ENCODE measurements at places on chromosomes 16 and 17. TPM values are rescaled to one million over a fixed set of nuclear protein-coding genes. Genes with fewer than 3 reads are reported as not detected.

GRCh38 chr17:37506678-37507077, 17.0 kb downstream of the DUSP14 start:
- H3K4me1 ChIP-seq, result peaks cover 11% of the 10 kb centered on the region
- H3K4me3 ChIP-seq, result no peak overlapping the region
- H3K36me3 ChIP-seq, result no peaks in the 10 kb centered on the region
- no peak overlapping the region for H3K27ac ChIP-seq

DNA sequence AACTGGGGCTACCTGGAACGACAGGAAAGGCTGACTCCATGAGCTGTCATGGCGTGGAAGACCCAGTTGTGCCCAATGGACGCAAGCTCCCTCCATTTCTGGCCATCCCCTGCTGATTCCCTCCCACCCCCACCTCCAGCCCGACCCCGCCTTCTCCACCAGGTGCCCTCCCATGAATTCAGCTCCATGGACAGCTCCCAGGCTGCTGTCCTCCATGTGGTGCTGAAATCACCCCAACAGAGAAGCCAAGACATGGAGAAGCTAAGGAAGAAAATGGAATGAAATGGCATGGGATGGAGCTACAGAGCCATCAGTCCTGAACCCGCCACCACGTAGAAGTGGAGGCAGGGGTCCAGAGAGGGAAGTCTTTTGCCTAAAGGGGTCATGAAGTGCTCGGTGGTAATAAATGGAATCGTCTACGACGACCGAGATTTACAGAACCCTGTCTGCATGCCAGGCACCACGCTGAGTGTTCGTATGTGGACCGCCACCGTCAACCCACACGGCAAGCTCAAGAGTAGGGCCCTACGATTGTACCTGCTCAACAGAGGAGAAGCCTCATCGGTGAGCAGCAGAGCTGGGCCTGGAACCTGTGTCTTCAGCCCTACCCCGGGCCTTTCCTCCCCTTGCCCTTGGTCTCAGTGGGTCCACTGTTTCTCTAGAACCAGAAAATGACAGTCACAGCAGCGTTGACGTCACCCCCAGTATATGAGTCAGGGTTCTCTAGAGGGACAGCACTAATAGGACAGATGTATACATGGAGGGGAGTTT, 9.3 kb upstream of the ZC3H18 start:
- H3K27me3 ChIP-seq, result peaks cover 4% of the 10 kb centered on the region
- H3K4me1 ChIP-seq, result peaks cover 36% of the 10 kb centered on the region
- H3K36me3 ChIP-seq, result no peaks in the 10 kb centered on the region
- DNase-seq, result no peak
- no peak overlapping the region for H3K27ac ChIP-seq
- no peak overlapping the region for H3K4me3 ChIP-seq

DNA sequence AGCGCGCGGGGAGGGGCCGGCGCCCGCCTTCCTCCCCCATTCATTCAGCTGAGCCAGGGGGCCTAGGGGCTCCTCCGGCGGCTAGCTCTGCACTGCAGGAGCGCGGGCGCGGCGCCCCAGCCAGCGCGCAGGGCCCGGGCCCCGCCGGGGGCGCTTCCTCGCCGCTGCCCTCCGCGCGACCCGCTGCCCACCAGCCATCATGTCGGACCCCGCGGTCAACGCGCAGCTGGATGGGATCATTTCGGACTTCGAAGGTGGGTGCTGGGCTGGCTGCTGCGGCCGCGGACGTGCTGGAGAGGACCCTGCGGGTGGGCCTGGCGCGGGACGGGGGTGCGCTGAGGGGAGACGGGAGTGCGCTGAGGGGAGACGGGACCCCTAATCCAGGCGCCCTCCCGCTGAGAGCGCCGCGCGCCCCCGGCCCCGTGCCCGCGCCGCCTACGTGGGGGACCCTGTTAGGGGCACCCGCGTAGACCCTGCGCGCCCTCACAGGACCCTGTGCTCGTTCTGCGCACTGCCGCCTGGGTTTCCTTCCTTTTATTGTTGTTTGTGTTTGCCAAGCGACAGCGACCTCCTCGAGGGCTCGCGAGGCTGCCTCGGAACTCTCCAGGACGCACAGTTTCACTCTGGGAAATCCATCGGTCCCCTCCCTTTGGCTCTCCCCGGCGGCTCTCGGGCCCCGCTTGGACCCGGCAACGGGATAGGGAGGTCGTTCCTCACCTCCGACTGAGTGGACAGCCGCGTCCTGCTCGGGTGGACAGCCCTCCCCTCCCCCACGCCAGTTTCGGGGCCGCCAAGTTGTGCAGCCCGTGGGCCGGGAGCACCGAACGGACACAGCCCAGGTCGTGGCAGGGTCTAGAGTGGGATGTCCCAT, 232.8 kb downstream of the SEC14L1 start:
- H3K27ac ChIP-seq, result peak overlapping the region; percentile 89
- DNase-seq, result peak; percentile 52
- H3K36me3 ChIP-seq, result no peaks in the 10 kb centered on the region
- peak overlapping the region; percentile 99 for H3K4me3 ChIP-seq

GRCh38 chr16:72905581-72905980, 142.3 kb downstream of the ZFHX3 start:
- no peaks in the 10 kb centered on the region for H3K4me1 ChIP-seq
- no peak overlapping the region for H3K4me3 ChIP-seq
- H3K36me3 ChIP-seq, result peaks cover 3% of the 10 kb centered on the region
- DNase-seq, result no peak

- DNase-seq, result peak; percentile 56
- peaks cover 30% of the 10 kb centered on the region for H3K27me3 ChIP-seq
- H3K4me3 ChIP-seq, result peak overlapping the region; percentile 43
- peak overlapping the region; percentile 88 for H3K27ac ChIP-seq
These were observed 5.0 kb upstream of the CCDC57 start for GRCh38 chr17:82217530-82218204.

DNA sequence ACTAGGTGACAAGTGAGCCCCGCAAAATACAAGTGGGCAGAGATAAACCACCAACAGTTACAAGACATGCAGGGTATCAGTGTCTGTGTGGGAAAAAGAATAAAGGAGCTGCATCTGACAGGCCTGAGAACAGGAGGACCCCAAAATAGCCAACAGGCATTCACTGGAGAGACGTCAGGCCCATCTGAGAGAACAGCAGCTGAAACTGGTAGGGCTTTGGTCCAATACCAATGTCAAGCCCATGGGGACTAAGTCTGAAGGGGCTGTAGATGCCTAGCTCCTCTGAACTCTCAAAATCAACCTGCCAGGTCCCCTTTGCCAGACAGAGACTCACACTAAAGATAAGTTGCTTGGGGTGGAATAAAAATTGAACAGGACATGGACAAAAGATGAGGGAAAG, 30.5 kb upstream of the TANC2 start:
- peaks cover 15% of the 10 kb centered on the region for H3K27me3 ChIP-seq
- DNase-seq, result no peak
- H3K27ac ChIP-seq, result no peak overlapping the region
- H3K4me3 ChIP-seq, result no peak overlapping the region
- no peaks in the 10 kb centered on the region for H3K36me3 ChIP-seq
- no peaks in the 10 kb centered on the region for H3K4me1 ChIP-seq

DNA sequence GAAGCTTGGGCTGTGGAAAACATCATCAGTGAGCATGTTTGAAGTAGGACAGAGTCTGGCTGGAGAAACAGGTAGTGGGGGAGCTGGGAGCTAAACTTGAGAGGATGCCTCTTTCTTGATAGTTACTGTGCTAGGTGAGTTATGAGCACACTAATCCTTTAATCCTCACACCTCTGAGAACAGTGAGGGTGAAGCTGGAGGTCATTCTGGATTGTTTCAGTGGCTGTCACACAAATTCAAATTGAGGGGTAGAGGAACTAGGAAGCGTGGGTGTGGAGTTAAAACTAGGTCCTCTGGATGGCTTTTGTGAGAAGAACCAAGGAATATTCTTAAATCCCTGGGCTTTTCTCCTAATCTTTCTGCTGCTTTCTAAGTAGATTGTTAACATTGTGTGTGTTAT, 3.3 kb downstream of the AKAP1 start:
- no peak for DNase-seq
- no peaks in the 10 kb centered on the region for H3K36me3 ChIP-seq
- H3K4me1 ChIP-seq, result peaks cover 16% of the 10 kb centered on the region
- H3K27me3 ChIP-seq, result no peaks in the 10 kb centered on the region

- no peak for DNase-seq
- H3K4me1 ChIP-seq, result no peaks in the 10 kb centered on the region
- H3K36me3 ChIP-seq, result no peaks in the 10 kb centered on the region
- H3K4me3 ChIP-seq, result no peak overlapping the region
- peaks cover 2% of the 10 kb centered on the region for H3K27me3 ChIP-seq
- no peak overlapping the region for H3K27ac ChIP-seq
These were observed 109.4 kb upstream of the AXIN2 start for GRCh38 chr17:65670667-65671371.

DNA sequence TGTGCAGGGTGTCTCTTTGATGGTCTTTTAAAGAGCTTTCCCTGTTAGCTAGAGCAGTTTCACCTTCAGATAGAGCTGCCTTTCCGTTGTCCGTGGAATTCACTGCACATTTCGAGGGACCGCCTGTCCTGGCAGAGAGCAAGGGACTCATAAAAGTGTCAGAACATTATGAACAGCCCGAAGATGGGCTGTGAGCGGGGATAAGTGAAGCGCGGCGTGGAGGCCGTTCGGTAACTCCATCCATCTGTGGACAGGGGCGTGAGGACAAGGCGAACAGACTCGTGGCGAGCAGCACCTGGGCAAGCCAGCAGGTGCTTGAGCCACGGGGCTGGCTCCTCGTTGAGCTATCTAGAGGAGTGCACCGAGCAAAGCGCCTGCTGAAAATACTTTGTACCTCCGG, 371.2 kb downstream of the MAF start:
- H3K4me1 ChIP-seq, result no peaks in the 10 kb centered on the region
- H3K4me3 ChIP-seq, result no peak overlapping the region
- no peaks in the 10 kb centered on the region for H3K36me3 ChIP-seq
- peaks cover 4% of the 10 kb centered on the region for H3K27me3 ChIP-seq
- H3K27ac ChIP-seq, result no peak overlapping the region

- peaks cover 2% of the 10 kb centered on the region for H3K27me3 ChIP-seq
- H3K4me3 ChIP-seq, result no peak overlapping the region
- no peaks in the 10 kb centered on the region for H3K4me1 ChIP-seq
- DNase-seq, result no peak
- H3K36me3 ChIP-seq, result no peaks in the 10 kb centered on the region
These were observed 337.0 kb downstream of the UTP18 start for GRCh38 chr17:51597345-51597744.

GRCh38 chr17:63275318-63275970, 170.7 kb downstream of the CYB561 start:
- no peaks in the 10 kb centered on the region for H3K27me3 ChIP-seq
- peaks cover 4% of the 10 kb centered on the region for H3K36me3 ChIP-seq
- no peak for DNase-seq
- no peaks in the 10 kb centered on the region for H3K4me1 ChIP-seq
- H3K27ac ChIP-seq, result no peak overlapping the region

KRT27 gene
- polyA plus RNA-seq, result not detected

NPB gene
- polyA plus RNA-seq, result not detected

KRTAP4-3 gene
- polyA plus RNA-seq, result not detected

KRT40 gene
- polyA plus RNA-seq, result not detected

ZNF469 gene
- polyA plus RNA-seq, result not detected

KAT2A gene
- polyA plus RNA-seq, result 2.9 TPM

GRB7 gene
- polyA plus RNA-seq, result not detected

C17orf100 gene
- polyA plus RNA-seq, result not detected

SLC6A2 gene
- not detected for polyA plus RNA-seq

EVPL gene
- polyA plus RNA-seq, result not detected

AKAP10 gene
- polyA plus RNA-seq, result 9.9 TPM

SMIM36 gene
- polyA plus RNA-seq, result not detected

SOST gene
- not detected for polyA plus RNA-seq

USP32 gene
- polyA plus RNA-seq, result 5.5 TPM

VPS4A gene
- 52.0 TPM for polyA plus RNA-seq

All from immature natural killer cell (primary cell).